NCI-H1105 treated with DMSO at 0.1 percent for 48 hours (cell line): ENCODE measurements at places on chromosomes 1 and 21.

DNA sequence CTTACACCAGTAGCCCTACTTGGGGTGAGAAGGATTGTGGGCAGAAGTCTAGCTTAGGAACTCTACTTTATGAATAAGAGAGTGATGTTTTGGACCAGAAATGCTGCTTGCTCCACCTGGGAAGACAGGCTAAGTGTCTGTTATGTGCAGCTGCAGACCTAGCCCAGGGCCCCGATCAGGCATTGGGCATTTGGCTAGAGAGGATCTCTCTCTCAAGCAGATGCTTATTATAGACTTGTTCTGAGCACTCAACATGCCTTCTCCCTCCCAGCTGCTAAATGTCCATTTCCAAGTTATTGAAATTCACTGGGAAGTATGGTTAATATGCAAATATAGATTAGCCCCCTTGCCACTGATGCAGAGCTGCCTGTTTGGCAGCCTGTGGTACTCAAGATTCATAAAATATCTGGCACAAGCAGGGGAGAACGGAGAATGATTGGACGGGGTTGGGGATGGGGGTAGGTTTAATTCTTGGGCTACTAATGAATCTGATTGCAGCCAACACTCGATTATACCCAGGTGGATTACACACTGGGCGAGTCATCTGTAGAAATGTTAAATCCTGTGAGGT, 115.9 kb downstream of the KCND3 start:
- DNase-seq = peak; percentile 30

DNA sequence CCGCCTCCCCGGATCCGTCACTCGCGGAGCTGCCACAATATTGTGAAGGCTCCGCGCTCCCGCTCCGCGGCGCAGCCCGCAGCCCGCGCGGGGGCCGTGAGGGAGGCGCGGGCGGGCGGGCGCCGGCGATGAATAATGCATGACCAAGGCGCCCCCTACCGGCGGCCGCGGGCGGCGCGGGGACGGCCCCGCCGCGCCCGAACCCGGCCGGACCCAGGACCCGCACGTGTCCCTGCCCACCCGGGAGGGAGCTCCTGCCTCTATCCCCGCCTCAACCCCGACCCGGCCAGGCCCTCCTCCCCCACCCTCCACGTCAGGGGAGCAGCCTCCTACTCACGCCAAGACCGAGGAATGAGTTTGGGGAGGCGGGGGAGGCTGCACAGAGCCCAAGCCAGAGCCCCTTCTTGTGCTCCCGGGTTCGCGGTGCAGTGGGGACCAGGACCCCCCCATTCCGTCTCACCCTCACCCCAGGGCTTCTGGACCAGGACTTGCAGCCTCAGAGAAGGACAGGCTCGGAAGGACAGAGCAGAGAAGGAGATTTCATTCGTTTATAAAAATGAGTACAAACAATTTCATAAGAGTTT, 70.8 kb upstream of the CASZ1 start:
- DNase-seq = peak; percentile 49

GRCh38 chr21:44437371-44437695, 18.0 kb upstream of the LRRC3 start:
- DNase-seq = no peak

DNA sequence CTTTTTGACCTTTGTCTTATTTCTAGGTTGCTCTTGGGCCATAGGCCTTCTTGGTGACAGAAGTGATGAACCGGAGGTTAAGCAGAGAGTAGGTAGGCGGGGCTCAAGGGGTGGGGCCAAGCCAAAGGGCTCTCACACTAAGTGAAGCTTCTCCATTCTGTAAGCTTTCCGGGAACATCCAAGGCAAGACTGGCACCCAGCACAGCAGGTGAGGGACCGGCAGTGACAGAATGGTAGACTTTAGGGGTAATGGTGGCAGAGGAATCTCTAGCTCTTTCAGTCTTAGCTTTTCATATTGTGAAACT, at the start of gene TNFAIP8L2:
Gene TNFAIP8L2 (plus strand): TSS at position 135 of the 305 bp plus-strand sequence. CDS start 2,049 bp downstream, outside the sequence.
- DNase-seq = no peak

DNA sequence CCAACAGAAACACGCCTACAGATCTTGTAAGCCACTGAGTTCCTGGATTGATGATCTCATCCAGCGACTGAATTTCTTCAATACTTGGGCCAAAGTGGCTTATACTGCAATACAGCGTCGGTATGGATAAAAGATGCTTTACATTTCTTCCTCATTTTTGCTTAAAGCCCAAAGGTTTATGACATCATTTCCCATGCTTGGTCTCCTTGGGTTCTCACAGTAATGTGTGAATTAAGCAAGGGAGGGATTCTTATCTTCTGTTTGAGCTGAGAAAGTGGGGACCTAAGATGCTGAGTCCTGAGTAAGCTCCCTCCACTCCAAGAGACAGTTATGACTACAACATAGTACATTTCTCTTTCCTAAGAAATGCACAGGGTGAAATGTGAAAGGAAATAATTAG, 39.5 kb downstream of the LBR start:
- DNase-seq = no peak

- DNase-seq = no peak
Observed at GRCh38 chr1:48089356-48089891, 92.2 kb upstream of the TRABD2B start.

GRCh38 chr1:93559045-93559444, 111.1 kb downstream of the FNBP1L start:
- no peak for DNase-seq

GRCh38 chr1:244139655-244140054, 88.6 kb downstream of the ZBTB18 start:
- DNase-seq = no peak

DNA sequence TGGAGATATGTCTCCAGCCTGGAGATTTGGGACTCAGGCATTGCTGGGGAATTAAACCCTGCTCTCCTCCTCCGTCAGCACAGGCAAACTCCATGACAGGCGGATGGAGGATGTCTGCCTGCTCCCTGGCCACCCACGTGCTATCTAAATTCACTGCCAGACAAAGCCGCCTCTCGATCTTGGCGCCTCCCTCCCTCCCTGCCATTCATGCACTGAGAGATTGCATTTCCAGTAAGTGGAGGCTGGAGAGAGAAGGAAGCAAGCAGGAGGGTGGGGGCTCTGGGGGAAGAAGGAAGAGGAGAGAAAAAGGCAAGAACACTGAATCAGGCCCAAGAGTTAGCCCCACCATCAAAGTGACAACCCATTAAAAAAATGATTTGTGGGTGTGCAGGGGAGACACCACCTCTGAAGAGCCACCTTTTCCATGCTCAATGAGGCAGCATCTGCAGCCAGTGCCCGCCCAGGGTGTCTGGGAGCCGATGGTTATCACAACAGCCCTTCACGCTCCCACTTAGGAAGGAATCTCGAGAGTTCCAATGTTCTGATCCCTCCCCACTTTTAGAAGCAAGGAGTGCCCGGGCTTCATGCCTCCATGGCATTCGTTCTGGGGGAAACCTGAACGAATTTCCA, 183.0 kb downstream of the HIVEP3 start:
- no peak for DNase-seq

DNA sequence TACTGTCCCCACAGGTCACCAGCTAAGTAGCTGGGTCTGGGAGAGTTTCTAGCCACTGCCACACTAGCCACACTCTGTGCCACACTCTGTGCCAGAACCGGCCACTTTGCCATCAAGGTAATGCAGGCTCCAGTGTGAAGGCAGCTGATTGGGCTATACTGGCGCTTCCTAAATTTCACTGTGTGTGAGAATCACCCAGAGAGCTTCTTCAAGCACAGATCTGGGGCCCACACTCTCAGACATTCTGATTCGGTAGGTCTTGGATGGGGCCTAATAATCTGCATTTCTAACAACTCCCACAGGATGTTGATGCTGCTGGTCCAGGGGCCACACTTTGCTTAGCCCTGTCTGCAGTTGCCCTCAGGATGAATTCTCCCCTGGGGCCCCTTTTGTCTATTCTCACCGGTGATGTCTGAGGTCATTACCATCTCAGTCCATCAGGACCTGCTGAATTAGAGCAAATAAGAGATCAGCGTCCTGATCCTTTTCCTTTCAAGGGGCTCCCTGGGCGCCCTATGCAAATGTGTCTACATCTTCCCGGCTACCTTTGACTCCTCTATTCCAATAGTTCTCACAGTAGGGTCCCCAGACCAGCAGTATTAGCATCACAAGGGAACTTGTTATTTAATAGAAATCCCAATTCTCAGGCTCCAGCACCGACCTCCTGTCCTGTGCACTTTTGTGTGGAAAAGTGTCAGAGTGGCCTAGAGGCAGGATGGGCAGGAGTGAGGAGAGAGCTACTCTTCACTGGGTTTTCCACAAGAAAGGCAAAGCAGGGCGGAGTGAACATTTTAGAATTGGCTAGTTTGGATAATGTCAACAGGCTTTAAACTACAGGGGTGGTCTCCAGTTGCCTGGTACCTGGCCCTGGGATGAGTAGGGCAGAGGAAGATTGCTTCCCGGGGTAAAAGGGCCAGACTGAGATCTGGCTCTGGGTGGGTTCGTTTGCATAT, 24.7 kb upstream of the LRRN2 start:
- DNase-seq = no peak

- no peak for DNase-seq
Observed at GRCh38 chr21:39681845-39682244, 63.1 kb upstream of the IGSF5 start.

DNA sequence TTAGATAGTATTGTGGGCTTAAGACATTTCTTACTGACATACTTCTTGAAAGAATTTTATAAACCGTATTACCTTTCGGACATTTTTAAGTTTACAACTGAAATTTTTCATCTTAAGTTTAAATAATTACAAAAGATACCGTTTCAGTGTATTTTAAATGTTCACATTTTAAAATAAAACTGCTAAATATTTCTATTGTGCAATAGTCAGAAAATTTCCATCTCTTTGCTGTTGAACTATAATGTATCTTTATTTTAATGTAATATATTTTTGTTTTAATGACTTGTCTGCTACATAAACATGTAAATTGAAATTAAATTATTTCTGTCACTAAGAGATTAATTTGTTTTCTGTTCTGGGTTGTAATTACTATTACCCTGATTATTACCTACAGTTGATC, 74.2 kb upstream of the KIAA1614 start:
- no peak for DNase-seq

- DNase-seq = no peak
Observed at GRCh38 chr1:173823781-173824314, 625 bp upstream of the DARS2 start.

- no peak for DNase-seq
Observed at GRCh38 chr1:113886417-113887401, 672 bp downstream of the BCL2L15 start.

- no peak for DNase-seq
Observed at GRCh38 chr1:240831191-240831631, 219.3 kb upstream of the GREM2 start.

GRCh38 chr1:218392780-218393179, 47.6 kb downstream of the TGFB2 start:
- peak; percentile 15 for DNase-seq

- DNase-seq = no peak
Observed at GRCh38 chr1:219266524-219266923, 92.8 kb downstream of the LYPLAL1 start.

GRCh38 chr1:74496669-74497068, 15.7 kb downstream of the LRRC53 start:
- DNase-seq = no peak

- peak; percentile 96 for DNase-seq
Observed at GRCh38 chr1:151510957-151511635, at the start of gene CGN. Gene CGN (plus strand): TSS chr1:151511387. CDS start chr1:151518520, 7,133 bp downstream.

- DNase-seq = no peak
Observed at GRCh38 chr1:27555700-27556424, 48.1 kb downstream of the AHDC1 start.

DNA sequence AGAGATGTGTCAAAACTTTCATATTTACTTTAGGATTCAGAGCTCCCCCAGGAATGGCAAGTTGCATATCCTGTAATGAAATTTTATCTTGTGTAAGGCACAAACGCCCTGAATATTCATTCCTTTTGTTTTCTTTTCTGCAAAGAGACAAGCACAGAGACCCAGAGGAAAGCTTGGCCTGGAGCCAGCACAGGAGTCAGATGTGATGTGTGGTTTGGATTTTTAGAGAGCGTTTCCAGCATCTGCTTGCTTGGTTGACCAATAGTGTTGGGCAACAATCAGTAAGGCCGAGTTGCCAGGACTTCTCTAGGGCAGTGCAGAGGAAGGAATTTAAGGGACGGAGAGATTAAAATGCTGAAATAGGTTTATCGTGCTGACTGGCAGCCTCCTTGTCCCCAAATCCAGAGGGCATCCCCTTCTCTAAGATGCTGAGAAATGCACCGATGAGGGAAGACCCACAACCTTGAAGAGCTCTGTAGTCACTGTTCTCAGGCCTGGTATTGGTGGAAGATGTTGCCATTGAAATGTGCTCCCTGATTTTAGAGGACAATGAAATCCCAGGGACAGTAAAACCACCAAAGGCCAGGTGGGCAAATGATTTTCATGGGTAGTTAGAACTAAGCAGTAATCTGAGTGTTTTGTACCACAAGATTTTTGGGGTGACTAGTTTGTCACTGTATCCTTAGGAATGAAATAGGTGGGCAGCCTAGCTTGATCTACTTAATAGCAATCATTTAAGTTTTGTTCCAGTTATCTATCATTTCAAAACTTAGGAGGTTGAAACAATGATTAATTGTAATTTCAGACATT, 37.9 kb upstream of the RHOU start:
- DNase-seq = peak; percentile 32

GRCh38 chr21:42433946-42434551, 30.3 kb downstream of the UBASH3A start:
- no peak for DNase-seq

DNA sequence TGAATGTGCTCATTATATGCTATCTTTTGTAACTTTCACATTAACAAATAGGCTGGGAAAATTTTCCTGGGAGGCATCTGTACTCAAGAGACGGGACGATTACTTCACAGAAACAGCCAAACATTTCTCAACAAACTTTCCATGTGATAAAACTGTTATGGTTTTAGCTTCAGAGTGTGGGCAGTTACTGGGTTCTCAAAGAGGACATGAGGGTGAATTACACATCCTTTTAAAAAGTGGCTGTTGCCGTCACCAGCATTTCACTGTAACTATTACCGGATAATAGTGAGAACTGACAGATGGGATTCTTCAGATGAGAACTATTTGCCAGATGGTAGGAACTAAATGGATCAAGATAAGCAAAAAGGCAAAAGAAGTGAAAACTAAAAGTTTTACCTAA, 109.1 kb downstream of the APP start:
- no peak for DNase-seq

DNA sequence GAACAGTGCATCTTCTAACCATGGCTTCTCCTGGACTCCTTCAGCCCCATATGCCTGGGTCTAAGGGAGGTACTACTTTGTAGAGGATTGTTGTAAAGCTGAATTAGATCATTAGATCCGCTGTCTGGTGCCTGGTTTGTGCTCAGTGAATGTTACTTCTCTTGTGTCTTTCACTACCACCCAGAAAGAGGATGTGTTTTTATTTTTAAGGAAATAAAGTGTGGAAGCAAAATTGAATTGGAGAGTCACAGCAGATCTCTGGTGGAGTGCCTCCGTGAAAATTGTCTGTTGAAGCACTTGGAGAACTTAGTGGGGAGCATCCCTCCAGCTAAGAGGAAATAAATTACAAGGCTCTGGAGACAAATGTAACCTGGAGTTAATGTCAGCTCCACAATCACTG, 101.8 kb upstream of the ARTN start:
- no peak for DNase-seq
